AG09309 (cell line): ENCODE measurements at places on chromosomes 1 and 21.

GRCh38 chr1:43232482-43232881, 37.3 kb upstream of the TMEM125 start:
- no peak for DNase-seq

- no peak for DNase-seq
These were observed 5.2 kb downstream of the TRNP1 start for GRCh38 chr1:26998429-26999300.

- peak; percentile 20 for DNase-seq
These were observed 622 bp downstream of the ELK4 start for GRCh38 chr1:205631010-205631767.

DNA sequence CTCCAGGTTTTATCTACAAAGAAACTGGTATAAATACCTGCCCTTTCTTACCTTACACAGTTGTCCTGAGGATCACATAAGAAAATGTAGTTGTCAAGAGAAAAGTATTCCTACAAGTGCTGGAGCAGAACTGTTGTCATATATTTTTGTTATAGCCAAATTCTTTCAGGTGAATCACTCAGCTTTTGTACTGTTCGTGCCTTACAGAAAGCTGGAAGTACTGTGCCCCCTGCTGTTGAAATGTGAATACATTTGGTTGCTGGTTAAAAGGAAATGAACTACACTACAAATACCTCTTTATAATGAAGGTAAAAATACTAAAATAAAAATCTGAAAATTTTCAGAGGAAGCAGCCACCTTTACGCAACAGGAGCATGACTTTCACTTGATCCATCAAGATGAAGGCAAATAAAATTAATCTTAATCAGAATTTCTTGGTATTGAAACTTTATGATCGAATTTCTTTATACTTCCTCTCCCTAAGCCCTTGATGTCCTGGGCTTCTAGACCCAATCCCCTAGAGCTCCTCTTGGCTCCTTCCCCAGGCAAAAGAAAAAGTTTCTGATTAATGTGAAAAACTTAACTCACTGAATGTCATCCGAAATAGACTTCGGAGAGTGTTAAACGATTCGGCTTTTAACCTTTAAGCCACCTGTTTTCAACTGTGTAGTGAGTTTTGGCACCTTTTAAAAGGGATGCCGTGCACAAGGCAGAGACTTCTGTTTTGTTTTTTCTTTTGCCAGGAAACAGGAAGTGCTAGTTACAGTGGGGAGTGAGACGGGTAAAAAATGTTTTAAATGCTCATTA, 12.5 kb downstream of the CHML start:
- peak; percentile 55 for DNase-seq

- no peak for DNase-seq
These were observed 4.1 kb downstream of the ABCD3 start for GRCh38 chr1:94422115-94422820.
